ENCODE measurements at places on chromosomes 12 and 14.

- DNase-seq: no peak
Observed at GRCh38 chr12:37672655-37673260, 643.8 kb upstream of the ALG10B start.

- no peak for DNase-seq
Observed at GRCh38 chr12:58443981-58444371, 476.3 kb downstream of the LRIG3 start.

DNA sequence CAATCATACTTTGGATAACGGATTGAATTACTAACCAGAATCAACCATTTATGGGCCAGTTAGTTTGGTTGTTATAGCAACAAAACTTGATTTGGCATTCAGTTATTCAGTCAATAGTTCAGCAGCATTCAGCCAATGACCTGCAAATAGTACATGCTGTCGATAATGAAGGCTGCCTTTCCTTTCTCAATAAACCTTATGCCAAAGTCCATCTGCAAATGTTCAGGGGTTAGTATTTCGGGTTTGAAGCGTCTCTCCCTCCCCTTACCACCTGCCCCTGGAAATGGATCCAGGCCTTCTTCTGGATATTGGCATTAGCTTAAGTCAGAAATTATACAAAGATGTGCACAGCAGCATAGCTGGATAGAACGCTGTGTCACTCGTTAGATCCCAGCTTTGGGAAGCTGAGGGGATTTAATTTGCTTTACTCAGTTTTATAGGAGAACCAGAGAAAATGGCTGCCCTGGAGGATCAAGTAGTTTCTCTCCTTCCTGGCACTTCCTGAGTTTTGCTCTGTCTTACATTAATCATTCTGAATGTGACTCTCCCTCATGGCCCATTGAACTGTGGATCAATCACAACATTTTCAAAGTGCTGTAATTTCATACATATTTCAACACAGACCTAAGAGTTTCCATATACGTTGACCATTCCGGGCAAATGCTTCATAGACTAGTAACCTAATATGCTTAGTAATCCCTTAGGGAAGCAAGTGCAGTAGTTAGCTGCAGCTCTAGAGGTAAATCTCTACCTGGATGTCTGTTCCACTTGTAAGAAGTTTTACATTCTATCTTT, 46.7 kb upstream of the PTPRR start:
- DNase-seq: no peak

GRCh38 chr12:39173726-39174125, 268.3 kb upstream of the CPNE8 start:
- DNase-seq: no peak

DNA sequence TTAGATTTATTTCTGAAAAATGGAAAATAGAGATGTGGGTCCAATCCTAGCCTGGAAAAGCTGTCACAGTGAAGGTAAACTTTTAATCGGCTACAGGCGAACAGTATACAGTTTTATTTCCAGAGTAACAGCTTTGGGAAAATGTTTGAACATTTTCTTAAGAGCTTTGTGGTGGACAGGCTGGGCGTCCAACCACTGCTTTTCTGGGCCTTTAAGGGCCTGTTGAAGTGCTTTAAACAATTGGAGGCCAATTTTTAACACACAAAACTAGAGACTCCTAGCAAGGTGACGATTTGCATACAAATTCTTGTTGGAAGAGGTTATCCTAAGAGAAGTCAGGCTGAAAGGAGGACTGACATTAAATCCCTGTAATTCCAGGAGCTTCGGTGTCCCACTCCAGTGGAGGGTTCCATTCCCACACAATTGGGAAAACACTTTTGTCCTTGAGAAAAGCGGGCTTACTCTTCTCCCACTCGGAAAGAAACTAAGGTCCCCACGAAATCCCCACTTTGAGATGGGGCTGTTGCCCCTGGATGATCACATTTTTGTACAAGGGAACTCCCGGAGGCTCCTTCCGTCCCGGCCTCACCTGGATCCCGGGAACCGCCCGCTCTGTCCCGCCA, 26.9 kb downstream of the BCL11B start:
- no peak for DNase-seq
